ENCODE measurements at places on chromosomes 4 and X. TPM values are rescaled to one million over a fixed set of nuclear protein-coding genes. Genes with fewer than 3 reads are reported as not detected.
A peak's percentile ranks its signal among the peaks of the same experiment; 100 is the strongest.

DNA sequence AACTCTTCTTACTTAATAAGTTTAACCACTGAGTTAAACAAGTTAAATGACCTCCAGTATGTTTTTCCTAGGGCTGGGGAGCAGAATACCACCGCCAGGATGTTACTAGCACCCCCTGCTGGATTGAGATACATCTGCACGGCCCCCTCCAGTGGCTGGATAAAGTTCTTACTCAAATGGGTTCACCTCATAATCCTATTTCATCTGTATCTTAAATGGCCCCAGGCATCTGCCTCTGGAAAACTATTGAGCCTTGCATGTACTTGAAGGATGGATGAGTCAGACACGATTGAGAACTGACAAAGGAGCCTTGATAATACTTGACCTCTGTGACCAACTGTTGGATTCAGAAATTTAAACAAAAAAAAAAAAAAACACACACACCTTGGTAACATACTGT lies 61.5 kb upstream of the MMAA start:
- peak; percentile 35 for DNase-seq

- no peak for DNase-seq
Observed at GRCh38 chr4:151997461-151997860, 236.7 kb upstream of the GATB start.

The MGAT4D gene
- polyA plus RNA-seq: not detected

The MTCP1 gene
- polyA plus RNA-seq: 27.5 TPM

All from right renal pelvis (tissue), 4 donors.